Foreskin melanocyte (primary cell): ENCODE measurements at places on chromosomes 4 and X.
A peak's percentile ranks its signal among the peaks of the same experiment; 100 is the strongest.

DNA sequence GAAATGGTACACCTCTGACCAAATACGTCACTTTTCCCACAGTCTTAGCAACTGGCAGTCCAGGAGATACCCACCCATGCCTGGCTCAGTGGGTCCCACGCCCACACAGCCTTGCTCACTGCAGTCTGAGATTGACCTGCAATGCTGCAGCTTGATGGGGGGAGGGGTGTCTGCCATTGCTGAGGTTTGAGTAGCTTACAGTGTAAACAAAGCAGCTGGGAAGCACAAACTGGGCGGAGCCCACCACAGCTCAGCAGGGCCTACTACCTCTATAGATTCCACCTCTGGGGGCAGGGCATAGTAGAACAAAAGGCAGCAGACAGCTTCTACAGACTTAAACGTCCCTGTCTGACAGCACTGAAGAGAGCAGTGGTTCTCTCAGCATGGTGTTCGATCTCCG lies 52.7 kb downstream of the AMER1 start:
- no peak for DNase-seq

DNA sequence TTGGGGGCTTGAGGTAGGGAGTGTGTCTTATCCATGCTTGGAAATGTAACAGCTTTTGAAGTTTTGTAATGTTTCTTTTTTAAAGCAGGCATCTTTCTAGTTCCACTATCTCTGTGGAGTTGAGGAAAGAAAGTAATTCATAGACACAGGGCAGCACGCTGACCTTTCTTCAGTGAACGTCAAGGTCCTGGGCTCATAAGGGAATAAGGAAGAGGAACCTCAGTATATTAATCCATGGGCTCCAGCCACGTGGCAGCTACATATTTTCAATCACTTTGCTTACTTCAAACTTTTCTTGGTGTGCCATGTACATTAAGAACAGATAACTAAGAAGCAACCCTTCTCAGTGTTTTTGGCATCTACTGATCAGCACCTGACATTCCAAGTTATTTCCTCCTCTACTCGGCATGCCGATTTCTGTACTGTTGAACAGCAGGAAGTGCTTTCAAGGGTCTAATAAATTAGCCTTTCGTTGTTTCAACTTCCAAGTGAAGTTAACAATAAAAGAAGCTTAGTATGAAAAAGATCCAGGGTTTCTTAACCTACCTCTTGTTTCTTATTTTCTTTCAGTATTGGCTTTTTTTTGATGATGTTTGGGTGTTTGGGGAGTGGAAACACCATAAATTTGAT lies 88.2 kb downstream of the SORBS2 start:
- no peak for DNase-seq

- no peak for DNase-seq
These were observed 95.2 kb downstream of the GPAT3 start for GRCh38 chr4:83631066-83631465.

DNA sequence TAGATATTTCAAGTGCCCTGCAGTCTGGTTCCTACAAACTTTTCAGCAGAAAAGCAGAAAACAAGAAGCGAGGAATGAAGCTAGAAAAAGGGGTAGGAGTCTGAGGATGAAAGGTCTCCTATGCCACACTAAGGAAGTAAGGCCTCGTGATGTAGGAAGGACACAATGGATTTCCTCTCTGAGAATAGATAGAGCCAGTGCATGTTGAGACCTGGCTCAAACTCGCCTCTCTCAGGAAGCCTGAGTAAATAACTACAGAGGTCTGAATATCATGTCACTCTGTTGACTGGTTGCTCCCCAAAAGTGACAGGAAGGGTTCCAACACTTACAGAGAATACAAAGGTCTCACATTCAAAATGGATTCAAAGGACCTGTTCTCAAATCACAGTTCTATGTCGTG lies 93.3 kb downstream of the GRIA3 start:
- DNase-seq: no peak

DNA sequence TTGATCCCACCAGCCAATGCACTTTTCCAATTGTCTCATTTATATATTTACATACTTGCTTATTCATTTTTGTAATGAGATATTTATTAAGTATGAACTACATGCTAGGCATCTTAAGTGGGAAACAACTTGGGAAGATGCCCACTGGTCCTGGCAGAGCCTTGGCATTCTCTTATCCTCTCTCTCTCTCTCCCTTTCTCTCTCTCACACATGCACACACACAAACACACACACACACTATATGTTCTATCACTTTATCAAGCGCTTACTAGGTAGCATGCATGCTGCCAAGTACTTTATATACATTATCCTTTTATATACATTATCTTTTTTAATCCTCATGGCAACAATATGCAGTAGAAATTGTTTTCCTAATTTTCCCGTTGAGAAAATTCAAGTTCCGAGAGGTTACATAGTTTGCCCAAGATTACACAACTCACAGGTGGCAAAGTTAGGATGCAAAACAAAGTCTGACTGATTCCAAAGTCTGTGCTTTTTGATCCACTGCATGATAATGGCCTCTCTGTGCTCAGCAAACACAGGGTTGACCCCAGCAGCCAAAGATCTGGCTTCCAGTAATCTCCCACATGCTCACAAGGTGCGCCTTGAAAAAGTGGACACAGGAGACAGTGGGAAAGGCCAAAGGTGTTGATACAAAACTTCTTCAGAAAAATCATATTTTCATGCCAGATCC lies 173.1 kb upstream of the KLF3 start:
- no peak for DNase-seq

GRCh38 chrX:22674932-22675331 lies 324.8 kb upstream of the DDX53 start:
- no peak for DNase-seq

GRCh38 chr4:24003926-24004325 lies 114.1 kb upstream of the PPARGC1A start:
- no peak for DNase-seq

DNA sequence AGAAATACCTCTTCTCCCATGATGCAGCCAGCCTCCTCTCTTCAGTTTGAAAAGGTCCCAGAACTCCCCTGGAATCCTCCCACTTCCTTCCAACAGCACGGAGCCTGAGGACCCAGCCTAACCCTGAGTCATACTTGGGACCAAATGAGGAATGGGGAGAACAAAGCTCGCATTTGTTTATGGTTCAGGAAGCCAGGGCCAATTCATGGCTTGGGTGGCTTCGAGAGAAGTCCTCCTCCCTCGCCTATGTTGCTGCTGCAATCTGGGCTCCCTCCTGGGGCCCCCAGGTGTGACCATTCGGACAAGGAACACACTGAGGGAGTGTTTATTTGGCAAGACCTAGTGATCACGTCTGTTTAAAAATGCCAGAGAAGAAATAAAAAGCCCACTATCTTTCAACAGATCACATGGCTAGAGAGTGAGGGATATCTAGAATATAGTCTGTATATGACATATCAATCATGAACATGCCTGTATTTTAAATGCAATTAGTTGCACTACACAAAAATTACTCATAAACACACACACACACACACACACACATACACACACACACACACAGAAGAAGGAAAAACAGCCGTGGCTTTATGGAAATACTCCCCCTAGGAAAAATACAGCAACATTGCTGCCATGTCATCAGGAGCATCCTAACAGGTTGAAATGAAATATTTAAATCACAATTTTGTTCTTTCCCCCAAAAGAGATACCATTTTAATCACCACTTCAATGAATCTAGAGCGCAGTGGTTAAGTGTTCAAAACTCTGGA lies 155.7 kb upstream of the MAP3K15 start:
- peak; percentile 76 for DNase-seq

DNA sequence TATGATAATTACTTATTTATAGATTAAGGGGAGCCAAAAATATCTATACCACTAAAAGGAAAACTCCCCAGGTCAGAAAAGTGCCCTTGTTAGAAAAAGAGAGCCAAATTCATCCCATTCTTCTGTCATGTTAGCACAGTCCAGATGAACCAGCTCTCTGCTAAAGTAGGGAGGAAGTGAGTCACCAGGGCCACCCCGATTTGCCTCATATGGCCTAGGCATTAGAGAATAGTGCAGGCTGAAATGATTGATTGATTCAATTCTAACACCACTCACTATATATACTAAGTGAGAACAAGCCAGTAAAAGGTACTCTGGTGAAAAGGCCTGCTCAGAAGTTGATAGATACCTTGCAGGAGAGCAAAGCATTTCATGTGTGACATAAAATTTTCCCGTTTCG lies 94.5 kb downstream of the SRPX start:
- no peak for DNase-seq

GRCh38 chr4:161714022-161714751 lies 449.6 kb downstream of the FSTL5 start:
- DNase-seq: peak; percentile 11

- no peak for DNase-seq
These were observed 150.8 kb upstream of the DIPK2B start for GRCh38 chrX:45351478-45351877.

GRCh38 chr4:108205859-108206258 lies 37.1 kb upstream of the LEF1 start:
- DNase-seq: no peak

DNA sequence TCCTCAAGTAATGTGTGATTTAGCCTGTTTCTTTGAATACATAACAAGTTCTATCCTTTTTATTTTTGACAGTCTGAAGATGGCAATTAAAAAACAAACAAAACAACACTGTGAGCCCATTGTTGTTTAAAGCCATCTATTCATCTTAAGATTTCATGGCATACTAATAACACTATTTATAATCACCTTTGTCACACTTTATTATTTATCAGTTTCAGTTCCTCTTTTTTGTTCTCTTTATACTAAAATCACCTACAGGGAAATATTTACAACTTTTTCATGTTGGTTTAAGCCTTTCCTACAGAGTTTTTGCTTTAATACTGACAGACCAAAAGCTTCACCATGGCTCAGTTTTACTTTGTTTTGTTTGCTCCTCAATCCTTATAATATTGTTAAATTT lies 247.4 kb upstream of the CTSO start:
- no peak for DNase-seq

GRCh38 chr4:102064747-102065442 lies 274.4 kb downstream of the BANK1 start:
- DNase-seq: no peak

DNA sequence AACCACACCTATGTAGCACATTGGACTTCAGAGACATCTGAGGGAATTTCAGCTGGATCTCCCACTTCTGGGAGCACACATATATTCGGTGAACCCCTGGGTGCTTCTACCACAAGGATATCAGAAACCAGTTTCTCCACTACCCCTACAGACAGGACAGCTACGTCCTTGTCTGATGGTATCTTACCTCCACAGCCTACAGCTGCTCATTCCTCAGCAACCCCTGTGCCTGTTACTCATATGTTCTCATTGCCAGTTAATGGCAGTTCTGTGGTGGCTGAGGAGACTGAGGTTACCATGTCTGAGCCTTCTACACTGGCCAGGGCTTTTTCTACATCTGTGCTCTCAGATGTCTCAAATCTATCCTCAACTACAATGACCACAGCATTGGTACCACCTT lies 45.7 kb downstream of the ADGRG4 start:
- DNase-seq: no peak

DNA sequence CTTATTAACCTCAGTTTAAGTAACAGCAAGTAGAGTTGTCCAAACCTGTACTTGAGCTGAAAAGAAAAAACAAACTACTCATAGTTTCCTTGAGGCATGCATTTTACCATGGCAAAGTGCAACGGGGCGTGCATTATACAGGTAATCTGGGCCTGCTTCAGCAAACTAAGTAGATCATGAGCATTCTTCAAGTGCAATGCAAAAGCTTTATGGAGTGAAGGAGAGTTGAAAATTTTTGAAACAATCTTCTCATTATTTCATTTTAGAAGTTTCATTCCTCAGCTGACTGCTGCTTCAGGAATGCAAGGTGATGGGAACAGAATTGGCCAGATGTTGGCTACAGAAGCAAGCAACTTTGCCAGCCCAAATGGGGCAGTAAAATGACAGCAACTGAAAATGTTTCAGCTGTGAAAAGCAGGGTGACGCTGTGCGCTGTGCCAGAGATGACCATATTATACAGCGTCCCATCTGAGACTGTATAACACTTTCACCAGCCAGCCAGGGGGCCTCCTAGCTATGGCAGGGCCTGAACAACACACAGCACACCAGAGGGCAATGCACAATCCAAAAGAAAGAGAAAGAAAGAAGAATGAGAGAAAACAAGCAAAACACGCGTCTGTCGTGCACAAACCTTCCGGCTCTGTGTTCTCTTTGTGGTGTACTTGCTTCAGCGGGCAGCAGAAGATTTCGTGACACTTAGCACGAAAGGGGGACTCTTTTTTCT lies 145.5 kb upstream of the FGF13 start:
- no peak for DNase-seq

DNA sequence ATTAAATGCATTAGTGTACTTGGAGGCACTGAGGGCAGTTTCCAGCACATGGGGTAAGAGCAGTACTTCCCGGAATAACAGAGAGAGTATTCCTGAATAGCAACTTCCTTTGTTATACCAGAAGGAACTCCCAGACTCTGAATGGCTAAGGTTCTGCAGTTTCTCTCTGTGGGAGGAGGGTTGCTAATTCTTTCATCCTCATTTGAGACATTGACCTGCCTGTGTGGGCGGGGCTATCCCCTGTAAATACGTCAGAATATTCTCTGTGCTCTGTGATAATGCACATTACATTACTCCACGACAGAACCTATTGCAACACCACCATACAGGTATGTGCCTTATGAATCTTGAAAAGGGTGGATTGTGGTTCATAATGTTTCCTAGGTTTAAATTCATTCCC lies 52.7 kb downstream of the SPINK2 start:
- DNase-seq: no peak

DNA sequence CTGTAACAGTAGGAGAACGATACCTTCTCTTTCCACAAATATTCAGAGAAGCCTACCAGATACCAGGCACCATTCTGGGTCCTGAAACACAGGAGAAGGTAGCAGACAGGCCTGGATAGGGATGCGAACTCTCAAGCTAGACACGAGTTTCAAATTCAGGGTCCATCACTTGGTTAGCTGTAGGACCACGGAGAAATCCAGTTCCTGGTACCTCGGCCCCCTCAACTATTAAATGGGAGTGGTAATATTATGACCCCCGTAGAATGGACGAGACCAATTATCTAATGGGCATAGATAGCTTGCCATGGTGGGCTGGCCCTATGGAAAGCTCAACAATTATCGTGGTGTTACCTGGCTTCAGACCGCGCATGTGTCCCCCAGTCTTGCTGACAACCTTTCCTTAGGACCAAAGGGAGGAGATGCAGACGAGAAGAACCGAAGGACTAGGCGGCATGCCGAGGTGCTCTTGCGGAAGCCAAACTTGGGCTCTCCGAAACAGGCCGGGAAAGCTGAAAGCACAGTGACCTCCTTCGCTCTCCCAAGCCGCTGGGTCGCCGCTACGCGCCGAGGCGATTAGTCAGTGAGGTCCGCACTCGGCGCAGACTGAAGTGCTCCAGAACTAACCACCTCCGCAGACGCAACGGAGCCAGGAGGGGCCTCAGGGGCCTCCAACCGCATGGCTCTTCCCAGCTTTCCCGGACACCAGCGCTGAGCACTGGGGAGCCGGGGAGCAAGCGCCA lies 19.6 kb downstream of the NKX3-2 start:
- DNase-seq: no peak

GRCh38 chr4:138658518-138658917 lies 357.1 kb upstream of the NOCT start:
- DNase-seq: no peak

GRCh38 chr4:83174844-83175414 lies 60.4 kb upstream of the PLAC8 start:
- DNase-seq: no peak
